ENCODE measurements at places on chromosomes 3 and 15. TPM values are rescaled to one million over a fixed set of nuclear protein-coding genes. Genes with fewer than 3 reads are reported as not detected.

GRCh38 chr3:134904241-134904771, 109.2 kb downstream of the EPHB1 start:
- DNase-seq: no peak

- DNase-seq: no peak
Measured at GRCh38 chr3:129336093-129336706, 57.5 kb downstream of the HMCES start.

DNA sequence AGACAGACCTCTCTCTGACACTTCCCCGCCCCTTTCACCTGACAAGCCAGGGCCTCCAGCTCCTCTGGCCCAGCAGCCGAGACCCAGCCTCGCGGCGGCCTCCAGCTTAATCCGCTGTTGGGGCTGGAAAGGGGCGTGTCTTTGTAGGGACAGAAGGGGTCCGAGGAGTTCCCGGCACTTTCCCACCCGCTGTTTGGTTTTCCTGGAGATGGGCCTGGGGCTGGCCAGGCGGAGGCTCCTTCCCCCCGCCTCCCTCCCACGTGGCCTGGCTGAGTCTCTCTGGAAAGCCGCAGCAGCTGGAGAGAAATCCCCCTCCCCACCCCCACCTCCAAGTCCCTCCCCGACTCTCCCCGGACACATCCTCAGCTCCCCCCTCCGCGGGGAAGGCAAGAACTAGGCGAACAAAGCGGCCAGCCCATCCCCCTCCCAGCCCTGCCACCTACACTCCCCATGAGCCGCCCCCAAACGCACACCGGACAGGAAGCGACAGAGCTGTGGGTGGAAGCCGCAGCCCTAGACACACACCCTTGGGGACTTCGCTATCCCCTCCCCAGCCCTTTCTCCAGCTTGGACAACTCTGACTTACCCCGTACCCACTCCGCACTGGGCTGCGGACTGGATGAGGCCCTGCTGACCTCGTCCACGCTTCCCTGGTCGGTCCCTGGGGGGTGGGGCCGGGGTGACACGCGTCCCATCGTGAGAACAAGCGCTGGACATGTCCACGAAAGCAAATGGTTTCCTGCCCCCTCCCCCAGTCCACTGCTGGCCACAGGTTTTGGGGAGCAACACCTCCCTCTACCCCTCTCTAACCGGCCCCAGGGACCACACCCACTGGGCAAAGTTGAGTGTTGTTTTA, 1.2 kb downstream of the IGDCC4 start:
- DNase-seq: no peak

The UROC1 gene
- total RNA-seq: not detected

GRCh38 chr3:38059148-38059547, 20.1 kb downstream of the DLEC1 start:
- DNase-seq: no peak

GRCh38 chr3:37704064-37704463, 157.6 kb upstream of the CTDSPL start:
- no peak for DNase-seq

DNA sequence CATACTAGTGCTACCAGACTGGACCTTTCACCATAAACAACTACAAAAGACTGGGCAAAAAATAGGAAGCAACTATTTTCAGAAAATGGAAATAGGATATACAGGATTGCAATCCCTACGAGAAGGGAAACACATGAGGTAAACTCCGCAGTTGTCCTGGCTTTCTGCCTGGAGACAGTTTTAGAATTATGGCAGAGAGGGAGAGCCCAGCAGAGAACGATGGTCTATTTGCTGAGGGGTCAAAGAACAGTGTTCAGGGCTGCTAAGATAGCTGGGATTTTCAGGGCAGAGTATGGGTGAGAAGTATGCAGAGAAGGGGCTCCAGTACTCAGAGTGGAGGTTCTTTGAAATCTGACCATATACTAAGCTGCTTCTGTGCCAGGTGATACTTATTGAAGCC, 163.4 kb downstream of the CHDH start:
- DNase-seq: no peak

GRCh38 chr3:27194861-27195483, 174.2 kb downstream of the NEK10 start:
- DNase-seq: no peak

The ENTPD3 gene
- total RNA-seq: 14.8 TPM

The ARRDC4 gene
- 34.1 TPM for total RNA-seq

GRCh38 chr15:43214169-43214568, 6.6 kb downstream of the EPB42 start:
- no peak for DNase-seq

The PLA2G4F gene
- not detected for total RNA-seq

DNA sequence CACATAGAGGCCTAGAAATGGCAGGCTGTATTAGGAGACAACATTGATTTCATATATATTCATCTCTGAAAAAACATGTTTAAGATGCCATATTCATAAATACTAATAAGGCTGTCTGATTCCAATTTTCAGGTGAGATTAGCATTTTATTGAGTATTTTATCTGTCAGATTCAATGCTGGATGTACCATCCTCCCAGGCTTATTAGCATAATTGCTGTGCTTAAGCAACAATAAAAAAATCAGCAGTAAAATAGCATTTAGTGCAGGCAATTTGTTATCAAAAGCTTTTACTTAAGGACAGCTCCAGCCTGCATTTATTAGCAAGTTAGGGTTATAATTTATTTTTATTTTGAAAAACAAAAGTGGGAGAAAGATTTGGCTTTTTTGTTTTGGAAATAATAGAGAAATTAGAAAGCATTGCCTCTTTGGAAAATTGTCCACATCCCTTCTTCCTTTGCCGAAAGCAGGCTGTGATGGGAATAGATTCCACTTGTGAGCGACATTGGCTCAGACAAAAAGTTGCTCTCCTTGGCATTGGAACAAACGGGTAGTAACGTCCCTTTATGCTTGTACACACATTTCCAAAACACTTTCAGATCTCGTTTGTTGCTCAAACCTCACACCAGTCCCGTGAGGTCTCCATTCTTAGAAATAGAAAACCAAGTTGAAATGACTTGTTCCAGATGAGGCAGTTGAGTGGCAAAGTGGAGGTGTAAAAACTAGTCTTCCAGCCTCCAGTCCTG, 134.0 kb downstream of the LPP start:
- no peak for DNase-seq

The RLBP1 gene
- 0.83 TPM for total RNA-seq

DNA sequence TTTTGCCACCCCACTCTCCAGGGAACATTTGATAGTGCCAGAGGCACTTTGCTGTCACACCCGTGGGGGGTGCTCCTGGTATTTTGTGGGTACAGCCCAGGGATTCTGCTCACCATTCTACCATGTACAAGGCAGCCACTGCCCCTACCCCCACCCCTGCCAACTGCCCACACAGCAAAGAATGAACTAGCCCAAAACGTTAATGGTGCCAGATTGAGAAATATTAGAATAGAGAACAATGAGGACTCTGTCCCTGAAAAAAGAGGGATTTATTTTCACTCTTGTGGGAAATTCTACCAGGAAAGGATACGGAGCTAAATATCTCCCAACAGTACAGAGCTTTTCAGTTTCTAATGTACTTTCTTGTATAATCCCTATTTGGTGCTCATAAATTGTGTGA, 154.5 kb upstream of the SUCLG2 start:
- no peak for DNase-seq

The NR2F2 gene
- 21.4 TPM for total RNA-seq

The CFAP92 gene
- 3.8 TPM for total RNA-seq

DNA sequence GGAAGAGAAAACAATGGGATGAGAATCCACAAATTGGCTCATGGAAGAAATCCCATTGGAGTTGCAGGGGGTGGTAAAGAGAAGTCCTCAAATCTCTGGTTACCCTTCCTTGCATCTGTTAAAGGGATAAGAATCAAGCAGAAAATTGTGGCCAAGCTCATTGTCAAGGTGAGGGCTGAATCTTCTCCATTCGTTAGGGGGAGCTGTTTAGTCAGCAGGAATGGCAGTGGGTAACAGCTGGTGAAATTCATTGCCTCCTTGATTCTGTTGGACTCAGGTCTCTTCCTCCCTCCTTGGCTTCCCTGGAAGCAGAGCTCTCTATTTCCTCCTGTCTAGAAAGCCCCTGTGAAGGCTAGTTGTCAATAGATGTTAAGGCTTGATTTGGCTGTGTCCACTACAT, 343.1 kb upstream of the SEMA6D start:
- DNase-seq: no peak

The MFSD1 gene
- total RNA-seq: 91.3 TPM

The GAP43 gene
- 190 TPM for total RNA-seq

The ZIC4 gene
- total RNA-seq: 30.5 TPM

- no peak for DNase-seq
Measured at GRCh38 chr3:142694225-142694624, 29.6 kb upstream of the TRPC1 start.

- no peak for DNase-seq
Measured at GRCh38 chr3:81823882-81824395, 62.5 kb upstream of the GBE1 start.

DNA sequence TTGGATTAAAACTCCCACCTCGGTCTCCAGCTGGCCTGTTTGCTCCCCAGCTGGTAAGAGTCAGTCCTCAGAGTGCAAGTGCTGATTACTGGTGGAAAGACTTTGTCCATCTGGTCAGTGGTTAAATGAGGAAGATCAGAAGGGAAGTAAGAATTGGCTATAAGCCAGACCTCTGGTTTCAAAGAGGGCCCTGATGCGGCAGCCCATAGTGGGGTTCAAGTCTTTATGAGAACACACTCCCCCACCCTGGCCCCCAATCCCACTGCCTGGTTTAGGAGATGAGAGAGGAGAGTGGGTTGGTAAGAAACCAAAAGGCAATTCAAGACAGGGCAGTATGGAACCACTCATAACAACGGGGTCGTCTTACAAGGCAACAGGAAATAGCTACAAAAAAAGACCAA, 65.0 kb downstream of the FRMD4B start:
- no peak for DNase-seq

GRCh38 chr3:18740631-18741583, 315.8 kb upstream of the SATB1 start:
- DNase-seq: no peak

DNA sequence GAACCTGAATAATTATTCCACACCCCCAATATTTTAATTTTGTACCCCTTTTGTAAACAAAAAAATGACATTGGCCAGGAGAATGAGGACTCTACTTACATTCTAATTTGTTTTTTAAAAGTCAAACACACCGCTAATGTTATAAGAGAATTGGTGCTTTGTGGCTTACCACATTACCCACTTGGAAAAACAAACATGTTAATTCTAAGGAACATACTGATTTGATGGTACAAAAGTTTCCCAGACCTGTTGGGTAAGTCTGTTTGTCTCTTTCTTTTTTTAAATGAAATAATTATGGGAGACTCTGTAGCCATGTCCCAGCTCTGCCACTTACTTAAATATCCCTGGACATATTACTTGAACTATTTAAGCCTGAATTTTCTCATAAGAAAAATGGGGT, 352.5 kb upstream of the C2CD4B start:
- no peak for DNase-seq

DNA sequence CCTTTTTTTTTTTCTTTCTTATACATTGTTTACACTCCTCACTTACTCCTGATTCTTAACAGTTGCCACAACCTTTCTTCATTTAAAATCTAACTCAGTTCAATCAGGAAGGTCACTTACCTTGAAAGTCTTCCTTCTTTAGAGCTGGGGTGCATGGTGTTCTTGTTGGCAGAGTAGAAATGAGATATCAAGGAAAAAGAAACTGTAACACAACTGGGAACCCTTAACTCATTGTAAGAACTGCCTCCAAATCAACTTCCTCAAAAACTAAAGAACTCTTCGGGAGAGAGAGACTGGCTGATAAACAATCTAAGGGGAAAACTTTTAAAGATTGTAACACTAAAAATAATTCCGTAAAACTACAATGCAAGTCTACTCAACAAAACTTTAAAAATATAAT, 1.4 kb upstream of the APPL1 start:
- no peak for DNase-seq

The PCSK6 gene
- 14.3 TPM for total RNA-seq

GRCh38 chr15:48596841-48597240, 48.7 kb downstream of the FBN1 start:
- no peak for DNase-seq

GRCh38 chr15:80331886-80332406, 72.2 kb upstream of the ARNT2 start:
- DNase-seq: no peak

DNA sequence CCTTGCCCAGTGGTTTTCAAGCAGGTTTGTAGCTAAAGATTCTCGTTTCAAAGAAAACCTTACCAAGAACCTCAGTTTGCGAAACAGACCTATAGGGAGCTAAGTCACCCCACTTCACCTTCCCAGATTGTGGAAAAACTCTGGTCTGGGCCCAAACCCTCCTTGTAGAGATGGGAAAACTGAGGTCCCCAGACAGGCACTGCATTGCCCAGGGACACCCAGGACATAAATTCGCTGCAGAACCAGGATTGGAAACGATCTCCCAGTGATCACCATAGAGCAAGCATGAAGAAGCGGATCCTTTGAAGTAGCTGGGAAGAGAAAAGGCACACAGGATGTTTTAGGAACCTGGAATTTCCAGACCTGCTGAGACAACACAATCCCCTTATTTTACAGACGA, 85.6 kb upstream of the PIAS1 start:
- no peak for DNase-seq

GRCh38 chr3:171178714-171179113, 152.2 kb upstream of the SLC2A2 start:
- no peak for DNase-seq

The ITGA11 gene
- 18.7 TPM for total RNA-seq
